ENCODE measurements at places on chromosomes 1 and 21.

- DNase-seq, result no peak
Measured at GRCh38 chr1:47948126-47948525, 49.1 kb downstream of the TRABD2B start.

DNA sequence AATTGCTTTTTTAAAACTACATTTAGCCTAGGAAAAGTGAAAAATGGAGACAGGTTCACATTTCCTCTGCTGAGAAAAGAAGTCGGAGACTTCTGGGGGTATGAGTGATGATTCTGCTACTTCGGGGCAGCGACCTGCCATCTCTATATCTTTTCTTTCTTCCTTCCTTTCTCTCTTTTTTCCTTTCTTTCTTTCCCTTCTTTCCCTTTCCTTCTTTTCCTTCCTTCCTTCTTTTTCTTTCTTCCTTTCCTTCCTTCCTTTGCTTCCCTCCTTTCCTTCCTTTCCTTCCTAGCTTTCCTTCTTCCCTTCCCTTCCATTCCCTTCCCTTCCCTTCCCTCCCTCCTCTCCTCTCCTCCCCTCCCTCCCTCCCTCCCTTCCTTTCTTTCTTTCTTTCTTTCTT is 17.8 kb downstream of the TBX19 start:
- no peak for DNase-seq

GRCh38 chr21:36608897-36609225 is 90.1 kb upstream of the SIM2 start:
- no peak for DNase-seq

- DNase-seq, result no peak
Measured at GRCh38 chr1:83593073-83593472, 405.9 kb downstream of the TTLL7 start.

GRCh38 chr1:228216371-228217320 is 8.8 kb downstream of the OBSCN start:
- DNase-seq, result no peak

GRCh38 chr1:175000697-175001187 is 995 bp downstream of the CACYBP start:
- no peak for DNase-seq

GRCh38 chr1:91804546-91805023 is 81.4 kb downstream of the TGFBR3 start:
- DNase-seq, result no peak

DNA sequence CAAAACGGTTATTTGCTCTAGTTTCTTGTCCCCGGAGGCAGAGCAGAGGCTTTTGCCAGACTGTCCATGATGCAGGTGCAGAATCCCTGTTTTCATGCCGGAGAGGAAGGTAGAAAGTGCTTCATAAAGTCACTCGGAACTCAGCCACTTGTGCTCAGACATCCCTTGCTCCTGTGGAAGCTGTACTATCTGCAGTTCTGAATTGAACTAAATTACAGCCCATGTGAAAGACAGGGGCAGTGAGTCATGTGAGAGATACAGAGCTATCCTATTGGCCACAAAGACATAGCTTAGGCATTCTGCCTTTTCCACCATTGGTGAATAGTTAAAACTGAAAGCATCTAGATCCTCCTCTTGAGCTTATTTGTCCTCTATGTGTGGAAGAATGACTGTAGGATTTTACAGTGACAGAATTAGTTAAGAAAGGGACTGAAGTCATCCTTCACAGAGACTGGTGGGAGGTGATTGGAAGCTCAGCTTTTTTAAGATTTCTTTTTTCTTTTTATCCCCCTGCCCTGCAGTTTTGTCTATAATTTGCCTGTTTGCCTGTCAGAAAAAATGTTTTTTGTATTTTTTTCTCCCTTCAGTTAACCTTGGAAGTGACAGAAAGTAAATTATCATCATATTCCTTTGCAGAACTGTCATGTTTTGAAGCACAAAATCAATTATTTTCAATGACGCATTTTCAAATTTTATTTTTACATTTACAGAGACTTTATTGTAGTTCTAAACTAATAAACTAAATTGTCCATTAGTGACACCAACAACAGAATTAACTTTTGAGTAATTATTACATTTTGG is 298.6 kb downstream of the PTPRC start:
- peak; percentile 97 for DNase-seq

Measured in NCI-H2081 (cell line).